ENCODE measurements at places on chromosomes 16 and 17. TPM values are rescaled to one million over a fixed set of nuclear protein-coding genes. Genes with fewer than 3 reads are reported as not detected.

DNA sequence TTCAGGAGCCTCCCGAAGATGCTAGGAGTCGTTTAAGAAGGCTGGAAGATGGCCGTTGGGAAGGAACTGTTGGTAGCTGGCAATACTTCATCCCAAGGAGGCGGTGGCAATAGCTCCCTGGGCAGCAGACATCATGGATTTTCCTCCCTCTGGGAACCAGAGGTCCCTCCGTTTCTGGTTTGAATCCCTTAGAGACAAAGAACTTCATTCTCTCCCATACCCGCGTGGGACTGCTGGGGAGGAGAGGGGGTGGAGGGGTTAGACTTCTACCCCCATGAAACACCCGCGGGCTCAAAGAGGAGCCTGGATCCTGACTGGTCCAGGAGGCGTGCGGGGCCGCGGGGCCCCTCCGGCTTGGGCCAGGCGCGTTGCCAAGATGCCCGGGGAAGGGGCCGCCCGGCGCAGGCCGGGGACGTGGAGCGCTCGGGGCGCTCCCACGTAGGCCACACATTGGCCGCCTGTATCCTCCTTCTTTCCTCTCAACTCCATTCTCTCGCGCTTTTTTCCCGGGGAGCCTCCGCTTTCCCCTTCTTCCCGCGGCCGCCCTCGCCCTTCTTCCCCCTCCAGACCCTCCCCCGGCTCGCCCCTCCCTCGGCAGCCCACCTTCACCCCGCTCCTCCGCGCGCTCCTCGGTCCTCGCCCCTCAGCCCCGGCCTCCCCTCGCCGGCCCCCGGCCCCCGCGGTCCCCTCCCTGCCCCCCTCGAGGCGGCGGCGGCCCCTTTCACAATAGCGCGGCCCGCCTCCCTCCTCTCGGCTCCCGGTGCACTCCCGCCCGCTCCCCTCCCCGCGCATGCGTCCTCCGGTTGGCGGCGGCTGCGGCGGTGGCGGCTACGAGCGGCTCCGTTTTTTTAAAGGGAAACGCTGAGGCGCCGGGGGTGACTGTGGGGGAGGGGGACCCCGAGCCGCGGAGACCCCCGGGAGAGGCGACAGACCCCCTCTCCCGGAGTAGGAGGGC lies at the start of gene MSL1:
Gene MSL1, plus strand, starts transcription at position 791 of the 955 bp plus-strand sequence. CDS start 642 bp downstream, outside the sequence.
- DNase-seq = peak; percentile 84

DNA sequence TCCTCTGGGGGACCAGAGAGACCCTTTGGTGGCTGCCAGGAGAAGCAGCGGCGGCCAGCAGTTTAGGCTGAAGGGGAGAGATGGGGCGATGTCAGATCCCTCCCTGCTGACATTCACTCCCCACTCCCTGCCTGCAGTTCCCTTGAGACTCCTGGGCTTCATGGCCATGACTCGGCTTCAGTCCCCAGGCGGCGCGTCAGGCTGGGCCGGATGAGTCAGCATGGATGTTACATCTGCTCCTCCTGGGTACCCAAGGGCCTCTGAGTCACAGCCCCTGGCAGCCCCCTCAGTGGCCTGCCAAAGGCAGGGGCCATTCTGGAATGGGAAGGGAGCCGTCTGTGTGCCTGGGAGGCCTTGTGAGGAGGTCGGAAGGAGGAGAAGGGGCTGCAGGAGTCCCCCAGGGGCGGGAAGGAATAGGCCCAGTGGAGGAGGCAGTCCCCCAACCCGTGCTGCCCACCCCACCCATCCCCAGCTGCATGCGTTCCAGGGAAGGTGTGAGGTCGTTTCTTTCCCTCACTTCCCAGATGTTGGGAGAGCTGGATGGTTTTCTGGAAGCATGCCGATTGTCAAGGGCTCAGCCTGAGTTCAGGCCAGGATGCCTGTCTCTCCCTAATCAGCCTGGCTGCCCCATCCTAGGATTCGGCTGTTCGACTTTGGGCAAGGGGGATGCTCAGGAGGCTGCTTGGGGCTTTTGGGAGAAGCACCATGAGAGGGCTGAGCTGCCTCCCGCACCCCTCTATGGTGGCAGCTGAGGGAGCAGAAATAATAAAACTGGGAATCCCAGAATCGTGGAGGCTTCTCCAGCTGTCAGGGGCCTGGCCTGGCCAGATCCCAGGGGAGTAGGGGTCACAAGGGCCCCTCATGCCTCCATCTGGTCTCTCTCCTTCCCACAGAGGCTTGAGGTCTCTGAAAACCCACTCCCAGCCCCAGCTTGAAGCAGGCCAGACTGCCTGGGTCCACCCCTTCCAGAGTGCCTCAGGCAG lies 9.7 kb downstream of the RHBDL3 start:
- DNase-seq = peak; percentile 54

DNA sequence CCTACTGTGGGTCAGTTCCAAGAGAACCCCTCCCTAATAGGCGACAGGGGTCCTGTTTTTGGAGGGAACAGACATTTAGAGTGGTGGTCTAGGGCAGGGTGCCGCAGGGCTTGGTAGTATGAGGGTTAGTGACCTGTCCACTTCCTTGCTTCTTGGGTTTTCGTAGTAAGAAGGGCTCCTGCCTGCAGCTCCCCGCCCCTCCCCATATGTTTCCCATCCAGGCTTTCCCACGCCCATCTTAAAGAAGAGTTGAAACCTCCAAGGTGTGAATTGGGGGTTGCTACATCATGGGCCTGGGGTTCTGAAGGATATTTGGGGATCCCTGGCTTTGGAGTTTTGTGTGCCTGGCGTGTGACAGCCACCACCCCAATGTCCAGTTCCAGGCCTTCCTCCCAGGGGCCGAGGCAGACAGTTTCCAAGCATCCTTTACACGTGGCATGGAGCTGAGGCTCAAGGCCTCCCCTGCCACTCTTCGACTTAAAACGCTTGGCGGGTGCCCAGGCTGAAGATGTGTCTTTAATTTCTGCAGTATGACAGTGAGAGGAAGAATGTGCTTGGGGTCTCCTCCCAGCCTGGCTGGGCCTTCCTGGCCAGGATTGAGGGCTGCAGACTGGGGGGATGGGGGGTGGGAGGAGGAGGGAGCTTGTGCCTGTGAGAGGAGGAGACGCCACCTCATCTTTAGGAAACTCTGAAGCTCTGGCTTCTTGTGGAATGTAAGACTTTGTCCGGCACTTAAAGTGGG lies 2.3 kb upstream of the COL1A1 start:
- DNase-seq = no peak

DNA sequence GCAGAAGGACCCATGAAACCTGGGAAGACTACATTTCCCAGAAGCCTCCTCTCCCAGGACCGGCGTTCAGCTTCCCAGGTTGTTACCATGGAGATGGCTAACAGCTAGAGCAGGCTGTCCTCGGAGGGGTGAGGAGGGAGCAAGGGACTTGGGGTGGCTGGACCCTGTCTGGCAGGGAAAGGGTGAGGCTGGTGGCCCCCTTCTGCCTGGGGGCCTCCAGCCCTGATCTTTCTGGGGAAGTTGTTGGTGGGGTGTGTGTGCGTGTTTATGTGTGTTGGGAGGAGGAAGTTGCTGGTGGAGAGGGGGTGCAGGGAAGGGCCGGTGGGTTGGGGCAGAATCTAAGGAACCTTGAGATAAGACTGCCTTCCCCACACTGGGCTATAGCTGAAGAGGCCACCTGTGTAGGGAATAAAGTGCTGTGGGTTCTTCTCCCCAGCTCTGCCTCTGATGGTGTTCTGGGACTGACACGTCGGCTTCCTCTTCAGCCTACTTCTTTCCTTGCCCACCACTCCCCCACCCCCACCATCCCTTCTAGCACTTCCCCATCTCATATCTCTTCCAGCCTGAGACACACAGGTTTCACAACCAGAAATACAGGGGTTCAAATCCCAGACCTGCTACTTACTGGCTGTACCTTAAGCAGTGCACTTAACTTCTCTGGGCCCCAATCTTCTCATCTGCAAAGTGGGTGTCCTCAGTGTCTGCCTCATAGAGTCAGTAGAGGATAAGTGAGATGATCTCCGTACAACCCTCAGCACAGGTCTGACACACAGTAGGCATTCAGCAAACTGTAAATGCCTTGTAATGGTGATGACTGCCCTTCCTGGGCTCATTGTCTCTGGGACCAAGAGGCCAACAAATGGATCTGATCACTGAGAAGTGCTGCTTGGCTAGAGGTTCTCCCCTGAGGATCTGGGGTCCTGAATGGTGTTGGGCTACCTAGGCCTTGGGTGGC lies at the start of gene DRC7:
Gene DRC7, plus strand, starts transcription at position 82 of the 955 bp plus-strand sequence. CDS start 3,144 bp downstream, outside the sequence.
- DNase-seq = peak; percentile 74

ESRP2 gene
- 55.0 TPM for total RNA-seq

NOL3 gene
- total RNA-seq = 9.7 TPM

TEKT5 gene
- total RNA-seq = 0.60 TPM

TBX6 gene
- total RNA-seq = 6.6 TPM

CACNA1H gene
- 38.0 TPM for total RNA-seq

HEATR9 gene
- total RNA-seq = not detected

OR1F1 gene
- total RNA-seq = 0.44 TPM

KCNH6 gene
- 2.3 TPM for total RNA-seq

PLLP gene
- total RNA-seq = 3.4 TPM

KRT33A gene
- total RNA-seq = not detected
